ENCODE measurements at places on chromosomes 4 and X. TPM values are rescaled to one million over a fixed set of nuclear protein-coding genes. Genes with fewer than 3 reads are reported as not detected.

Gene TAF7L
- not detected for polyA plus RNA-seq

Gene AKAP4
- not detected for polyA plus RNA-seq

Gene CT45A3
- polyA plus RNA-seq = not detected

Gene MAGEA4
- polyA plus RNA-seq = not detected

Gene CRMP1
- polyA plus RNA-seq = not detected

Gene CSAG3
- polyA plus RNA-seq = not detected

Gene SLC26A1
- polyA plus RNA-seq = 0.18 TPM

Gene SSX7
- not detected for polyA plus RNA-seq

Gene SLC6A14
- not detected for polyA plus RNA-seq

Gene CCKAR
- not detected for polyA plus RNA-seq

Gene NLRP2B
- not detected for polyA plus RNA-seq

Gene XG
- not detected for polyA plus RNA-seq

Gene SLIT2
- polyA plus RNA-seq = 0.08 TPM

Gene PARM1
- polyA plus RNA-seq = 0.54 TPM

Gene FBXL5
- 172 TPM for polyA plus RNA-seq

Gene LRP2BP
- 0.09 TPM for polyA plus RNA-seq

Gene TCEAL6
- not detected for polyA plus RNA-seq

Gene NEK1
- 5.5 TPM for polyA plus RNA-seq

Gene SPANXN2
- not detected for polyA plus RNA-seq

Gene TMEM35A
- not detected for polyA plus RNA-seq

Gene RAI2
- polyA plus RNA-seq = not detected

Gene BGN
- not detected for polyA plus RNA-seq

Gene ASB9
- 0.36 TPM for polyA plus RNA-seq

Gene NHS
- polyA plus RNA-seq = 0.86 TPM

Gene MAB21L2
- polyA plus RNA-seq = not detected

Gene CPEB2
- polyA plus RNA-seq = 1.6 TPM

Gene BMX
- 0.09 TPM for polyA plus RNA-seq

Gene PAK3
- not detected for polyA plus RNA-seq

All from CD14-positive monocyte (primary cell).